ENCODE measurements at places on chromosomes 6 and 20. TPM values are rescaled to one million over a fixed set of nuclear protein-coding genes. Genes with fewer than 3 reads are reported as not detected.

DNA sequence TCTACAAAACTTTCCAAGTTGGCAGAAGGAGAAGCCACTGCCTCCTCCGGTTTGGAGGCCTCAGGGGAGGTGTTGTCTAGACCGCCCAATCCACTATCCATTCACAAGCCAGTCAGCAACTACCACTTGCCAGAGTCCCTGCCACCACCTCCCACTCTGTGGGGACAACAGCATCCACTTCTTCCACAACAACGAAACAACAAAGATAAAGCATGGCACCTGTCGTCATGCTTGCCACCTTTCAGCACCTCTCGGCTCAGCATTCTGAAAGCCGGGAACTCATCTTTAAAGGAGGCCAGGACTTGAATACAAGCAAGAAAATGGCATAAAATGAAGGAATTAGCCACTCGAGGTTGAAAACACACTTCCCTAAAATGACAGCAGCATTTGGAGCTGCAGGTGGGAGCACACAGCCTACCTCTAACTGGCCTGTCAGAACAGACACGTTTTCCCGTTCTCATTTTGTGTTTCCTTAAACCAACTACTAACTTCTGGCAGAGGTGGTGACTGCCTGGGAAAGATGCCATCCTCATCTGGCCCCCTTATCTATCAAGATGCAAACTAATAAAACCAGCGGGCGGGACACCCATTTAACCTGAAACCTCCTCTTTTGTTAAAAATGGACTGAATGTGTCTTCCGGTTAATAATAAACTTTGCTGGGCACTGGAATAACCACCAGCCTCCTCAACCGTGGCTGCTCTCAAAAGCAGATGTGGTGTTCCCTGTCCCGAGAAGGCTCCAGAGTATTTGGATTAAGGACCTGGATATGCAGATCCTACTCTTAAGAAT, 21.7 kb downstream of the YTHDF1 start:
- DNase-seq: no peak
- H3K4me3 ChIP-seq: no peak overlapping the region
- H3K27me3 ChIP-seq: no peaks in the 10 kb centered on the region
- no peak overlapping the region for H3K27ac ChIP-seq
- peaks cover 10% of the 10 kb centered on the region for H3K4me1 ChIP-seq

The SMOC2 gene
- 18.4 TPM for total RNA-seq

DNA sequence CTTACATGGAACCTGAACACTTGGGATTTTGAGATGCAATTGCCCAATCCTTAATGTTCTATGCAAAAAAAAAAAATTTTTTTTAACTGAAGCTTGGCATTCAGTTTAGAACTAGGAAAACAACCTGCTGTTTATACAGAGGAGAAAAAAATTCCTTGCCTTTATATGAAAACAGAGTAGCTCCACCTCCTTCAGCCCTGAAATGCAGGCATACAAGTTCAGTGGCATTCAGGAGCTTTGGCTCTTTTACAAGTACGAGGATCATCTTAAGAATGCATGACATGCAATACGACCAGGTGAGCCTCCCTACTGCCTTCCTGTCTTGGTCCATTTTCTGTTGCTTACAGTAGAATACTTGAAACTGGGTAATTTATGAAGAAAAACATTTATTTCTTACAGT, 20.4 kb downstream of the PAX1 start:
- no peak overlapping the region for H3K4me3 ChIP-seq
- no peaks in the 10 kb centered on the region for H3K36me3 ChIP-seq
- no peaks in the 10 kb centered on the region for H3K27me3 ChIP-seq
- no peaks in the 10 kb centered on the region for H3K4me1 ChIP-seq
- DNase-seq: no peak
- H3K27ac ChIP-seq: no peak overlapping the region

GRCh38 chr20:36217226-36217625, 19.1 kb upstream of the AAR2 start:
- peaks cover 13% of the 10 kb centered on the region for H3K36me3 ChIP-seq
- H3K4me3 ChIP-seq: no peak overlapping the region
- no peak for DNase-seq

DNA sequence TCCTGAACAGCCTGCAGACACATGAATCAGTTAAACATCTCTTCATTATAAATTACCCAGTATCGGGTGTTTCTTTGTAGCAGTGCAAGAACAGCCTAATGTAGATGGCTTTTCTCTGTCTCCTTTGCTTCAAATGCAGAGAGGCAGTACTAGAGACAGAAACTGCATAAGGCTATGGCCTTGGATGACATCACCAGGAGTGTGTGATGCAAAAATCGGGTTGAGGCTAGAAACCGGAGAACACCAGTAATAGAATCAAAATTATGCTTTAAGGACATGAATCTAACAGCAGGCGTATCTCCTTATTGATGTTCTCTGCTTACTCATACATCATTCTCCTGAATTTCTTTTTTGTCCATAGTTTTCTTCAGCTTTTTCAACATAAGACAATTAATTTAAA, 49.3 kb upstream of the FLRT3 start:
- H3K4me1 ChIP-seq: no peaks in the 10 kb centered on the region
- no peaks in the 10 kb centered on the region for H3K27me3 ChIP-seq
- no peak overlapping the region for H3K4me3 ChIP-seq
- H3K36me3 ChIP-seq: no peaks in the 10 kb centered on the region
- no peak overlapping the region for H3K27ac ChIP-seq

DNA sequence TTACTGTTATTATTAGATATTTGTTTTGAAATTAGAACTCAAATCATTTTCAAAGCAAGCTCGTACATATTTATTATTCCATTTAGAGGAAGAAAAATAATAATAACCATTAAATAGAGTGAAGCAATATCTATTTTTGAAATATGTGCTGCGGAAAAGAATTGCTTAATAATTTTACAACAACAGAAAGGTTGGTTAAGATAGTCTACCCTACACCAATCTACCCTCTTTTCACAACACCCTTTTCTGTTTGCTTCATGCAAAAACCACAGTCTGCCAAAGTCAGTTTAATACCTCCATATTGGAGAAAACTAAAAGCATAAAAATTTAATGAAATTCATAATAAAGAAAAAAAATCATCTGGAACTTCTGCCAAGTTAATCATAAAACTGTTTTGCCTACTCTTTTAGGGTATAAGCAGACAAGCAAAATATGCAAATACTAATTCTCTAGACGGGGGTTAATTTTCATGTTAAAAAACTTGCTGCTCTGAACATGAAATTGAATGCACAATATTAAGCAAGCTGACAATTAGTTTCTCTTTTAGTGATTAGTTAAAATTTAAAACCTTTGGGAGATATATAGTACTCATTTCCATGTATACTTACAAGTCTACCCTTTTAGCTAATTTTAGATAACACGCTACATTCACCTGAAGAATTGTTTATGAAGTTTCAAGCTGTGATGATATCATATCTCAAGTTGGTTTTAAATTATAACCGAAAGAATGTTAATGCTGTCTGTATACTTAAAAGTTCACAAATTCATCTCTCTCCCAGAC, 100.2 kb downstream of the AHI1 start:
- H3K27me3 ChIP-seq: no peaks in the 10 kb centered on the region
- no peaks in the 10 kb centered on the region for H3K36me3 ChIP-seq
- H3K4me3 ChIP-seq: no peak overlapping the region
- DNase-seq: no peak

DNA sequence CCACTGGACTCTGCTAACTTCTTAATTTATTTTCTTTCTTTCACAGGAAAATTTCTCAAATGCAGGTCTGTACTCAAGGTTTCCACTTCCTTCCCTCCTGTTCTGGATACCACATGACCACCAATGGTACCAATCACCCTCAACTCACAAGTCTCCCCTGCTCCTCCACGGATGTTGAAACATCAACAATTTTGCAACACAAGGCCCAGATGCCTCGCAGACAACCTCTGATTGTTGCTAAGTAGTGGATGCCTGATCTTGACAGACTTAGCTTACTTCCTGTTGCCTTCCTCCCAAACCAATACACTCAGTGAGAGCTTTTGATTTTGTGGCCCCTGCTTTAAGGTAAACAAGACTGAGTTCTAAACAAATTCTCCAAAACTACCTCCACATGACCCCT, 146.6 kb downstream of the FRK start:
- no peaks in the 10 kb centered on the region for H3K4me1 ChIP-seq
- H3K4me3 ChIP-seq: no peak overlapping the region
- H3K36me3 ChIP-seq: no peaks in the 10 kb centered on the region
- H3K27me3 ChIP-seq: no peaks in the 10 kb centered on the region

The DEFB114 gene
- total RNA-seq: not detected

- H3K4me3 ChIP-seq: no peak overlapping the region
- no peaks in the 10 kb centered on the region for H3K27me3 ChIP-seq
- H3K4me1 ChIP-seq: no peaks in the 10 kb centered on the region
- H3K27ac ChIP-seq: no peak overlapping the region
Observed at GRCh38 chr20:61942526-61942925, 123.2 kb downstream of the TAF4 start.

All from pancreas (tissue), 10 donors.